ENCODE measurements at places on chromosomes 2 and 18.
A peak's percentile ranks its signal among the peaks of the same experiment; 100 is the strongest.

DNA sequence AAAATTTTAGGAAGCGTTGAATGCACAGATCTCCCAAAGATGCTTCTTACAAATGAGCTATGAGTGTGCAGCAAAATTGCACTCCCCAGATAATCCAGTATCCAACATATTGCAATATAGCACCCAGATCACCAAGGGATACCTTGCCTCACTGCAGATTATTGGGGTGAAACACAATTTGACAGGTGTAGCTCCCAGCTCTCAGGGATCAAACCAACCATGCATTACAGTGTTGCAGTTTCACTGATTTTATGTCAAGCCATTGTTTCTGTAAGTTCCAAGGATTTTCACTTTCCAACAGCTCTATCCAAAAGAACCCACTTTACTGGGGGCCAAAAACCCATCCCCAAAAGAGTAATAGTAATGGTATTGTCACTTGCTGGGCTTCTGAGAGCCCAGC, 10.8 kb upstream of the PRLH start:
- no peak for DNase-seq

GRCh38 chr2:200354833-200355751, 48.6 kb downstream of the SPATS2L start:
- no peak for DNase-seq

- DNase-seq, result no peak
Observed at GRCh38 chr2:160477032-160477431, 16.6 kb downstream of the RBMS1 start.

DNA sequence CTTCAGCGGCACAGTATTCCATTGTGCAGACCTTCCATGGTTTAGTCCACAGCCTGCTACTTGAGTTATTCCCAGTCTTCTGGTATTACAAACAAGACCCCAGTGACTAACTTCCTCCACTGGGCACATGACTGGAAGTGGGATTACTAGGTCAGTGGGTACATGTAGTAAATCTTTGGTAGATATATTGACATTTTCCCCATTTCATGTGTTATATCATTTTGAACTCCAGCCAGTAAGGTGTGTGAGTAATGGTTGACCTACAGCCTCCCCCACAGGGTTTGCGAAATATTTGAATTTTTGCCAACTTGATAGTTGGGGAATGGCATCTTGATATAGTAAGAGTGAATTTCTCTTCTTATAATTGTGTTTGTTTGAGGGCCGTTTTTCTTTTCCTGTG, 58.8 kb downstream of the RNF144A start:
- peak; percentile 34 for DNase-seq

GRCh38 chr2:2662037-2662846, 331.2 kb upstream of the MYT1L start:
- no peak for DNase-seq

GRCh38 chr2:189268763-189269162, 89.2 kb upstream of the COL5A2 start:
- peak; percentile 50 for DNase-seq

- no peak for DNase-seq
Observed at GRCh38 chr2:178891959-178892485, 84.8 kb upstream of the TTN start.

DNA sequence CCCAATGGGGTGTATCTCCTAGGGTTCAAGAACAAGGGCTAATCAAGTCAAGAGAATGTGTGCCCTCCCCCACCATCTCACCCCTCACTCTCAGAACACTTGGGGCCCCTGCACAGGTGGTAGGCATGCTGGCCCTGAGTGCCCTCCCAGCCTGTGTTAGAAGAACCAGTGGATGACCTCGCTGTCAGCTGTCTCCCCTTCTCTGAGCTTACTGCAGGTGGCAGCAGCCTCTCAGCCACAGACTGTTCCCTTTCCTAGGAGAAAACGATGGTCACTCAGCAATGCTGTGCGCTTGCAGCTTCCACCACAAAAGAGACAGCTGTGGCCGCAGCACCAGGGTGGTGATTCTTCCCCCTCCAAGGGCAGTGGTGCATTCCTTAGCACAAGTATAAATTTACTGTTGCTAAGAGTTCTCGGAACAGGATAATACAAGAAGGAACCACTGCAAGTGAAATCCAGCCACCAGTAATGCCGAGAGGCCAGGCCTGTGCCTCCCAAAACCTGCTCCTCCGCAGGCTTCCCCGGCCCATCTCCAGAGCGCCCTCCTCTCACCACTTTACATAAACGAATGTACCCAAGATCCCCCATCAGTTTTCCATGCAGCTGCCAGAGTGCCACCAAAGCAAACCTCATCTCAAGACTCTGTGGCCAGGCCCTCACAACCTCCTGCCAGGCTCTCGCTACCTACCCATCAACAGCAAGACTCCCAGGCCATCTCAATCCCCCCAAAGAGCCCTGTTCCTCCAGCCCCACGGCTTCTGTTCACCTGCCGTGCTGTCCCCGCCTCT, 935 bp upstream of the RAMP1 start:
- peak; percentile 91 for DNase-seq

- DNase-seq, result peak; percentile 79
Observed at GRCh38 chr2:172442072-172442895, 14.9 kb downstream of the ITGA6 start.

DNA sequence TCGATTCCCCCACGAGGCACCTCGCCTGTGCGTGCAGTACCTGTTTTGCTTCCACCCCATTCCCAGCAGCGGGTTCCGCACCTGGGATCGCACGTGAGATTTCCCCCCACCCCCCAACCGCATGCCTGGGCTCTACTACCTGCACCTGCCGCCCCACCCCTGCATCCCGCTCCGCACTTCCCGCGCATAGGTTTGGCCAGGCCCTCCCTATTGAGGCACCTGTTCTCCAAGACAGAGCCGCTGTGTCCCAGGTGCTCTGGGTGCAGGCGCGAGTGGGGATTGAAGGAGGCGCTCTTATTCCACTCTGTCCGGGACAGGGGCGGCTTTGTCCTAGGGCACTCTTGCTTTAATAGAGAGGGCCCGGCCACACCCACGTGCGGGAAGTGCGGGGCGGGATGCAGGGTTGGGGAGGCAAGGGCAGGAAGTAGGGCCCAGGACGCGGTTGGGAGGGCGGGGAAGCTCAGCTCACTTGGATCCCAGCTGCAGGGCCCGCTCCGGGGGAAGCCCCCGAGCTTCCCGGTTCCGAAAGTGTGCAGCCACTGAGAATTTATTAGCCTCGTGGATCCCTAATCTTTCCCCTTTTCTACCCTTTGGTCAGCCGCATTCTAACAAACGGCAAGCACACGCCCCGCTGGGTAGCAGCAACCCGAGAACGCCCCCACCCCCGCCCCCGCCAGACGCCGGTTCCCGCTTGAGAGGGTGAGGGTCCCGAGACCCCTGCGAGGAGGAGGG, 670 bp upstream of the MOCOS start:
- DNase-seq, result no peak

DNA sequence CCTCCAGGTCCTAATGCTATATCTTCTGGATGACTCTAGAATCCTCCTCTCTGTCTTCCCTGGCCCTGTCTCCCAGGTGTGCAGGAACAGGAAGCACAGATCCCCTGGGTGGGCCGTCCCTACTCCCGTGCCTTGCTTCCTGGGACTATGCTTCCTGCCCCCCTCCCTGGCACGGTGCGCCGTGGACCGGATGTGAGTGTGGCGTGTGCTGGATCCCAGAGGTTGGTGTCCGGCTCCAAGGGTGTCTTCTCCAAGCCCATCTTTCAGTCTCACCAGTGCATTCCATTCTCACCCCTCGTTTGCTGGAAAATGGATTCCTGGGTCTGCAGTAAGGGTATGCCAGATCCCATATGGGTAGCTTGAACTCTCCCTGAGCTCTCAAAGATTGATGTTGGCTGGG, 144.4 kb upstream of the TWIST2 start:
- no peak for DNase-seq

GRCh38 chr2:201414099-201415023, 36.9 kb downstream of the TRAK2 start:
- peak; percentile 69 for DNase-seq

- DNase-seq, result no peak
Observed at GRCh38 chr18:36149514-36150289, 20.0 kb downstream of the ELP2 start.

DNA sequence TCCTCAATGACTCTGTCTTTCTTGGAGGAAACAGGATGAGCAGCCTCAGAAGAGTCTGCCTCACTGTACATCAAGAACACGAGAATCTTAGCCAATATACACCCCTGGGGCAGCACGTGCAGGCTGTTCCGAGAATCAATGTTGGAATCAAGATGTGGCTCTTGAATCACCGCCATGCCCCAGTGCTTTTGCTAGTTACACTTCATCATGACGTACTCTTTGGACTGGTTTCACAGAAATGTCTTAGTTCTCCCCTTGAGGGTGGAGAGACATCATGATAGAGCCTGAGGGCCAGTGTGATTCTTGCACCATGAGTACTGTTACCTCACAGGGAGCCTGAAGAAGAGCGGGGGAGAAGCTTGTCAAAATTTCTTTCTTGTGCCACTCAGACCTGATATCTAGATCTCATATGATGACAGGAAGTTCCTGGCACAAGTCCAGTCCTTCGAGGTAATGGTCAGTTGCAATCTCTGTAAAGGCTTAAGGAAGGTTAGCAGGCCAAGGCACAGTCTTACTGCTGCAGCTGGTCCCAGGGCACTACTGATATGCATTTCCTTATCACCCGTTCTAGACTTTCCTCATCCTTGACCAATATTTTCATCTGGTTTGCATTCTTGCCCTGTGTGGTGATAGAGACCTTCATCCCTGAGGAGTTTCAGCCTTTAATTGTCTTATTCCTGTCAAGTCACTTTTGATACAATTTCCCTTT, 28.2 kb upstream of the STAT4 start:
- peak; percentile 90 for DNase-seq

DNA sequence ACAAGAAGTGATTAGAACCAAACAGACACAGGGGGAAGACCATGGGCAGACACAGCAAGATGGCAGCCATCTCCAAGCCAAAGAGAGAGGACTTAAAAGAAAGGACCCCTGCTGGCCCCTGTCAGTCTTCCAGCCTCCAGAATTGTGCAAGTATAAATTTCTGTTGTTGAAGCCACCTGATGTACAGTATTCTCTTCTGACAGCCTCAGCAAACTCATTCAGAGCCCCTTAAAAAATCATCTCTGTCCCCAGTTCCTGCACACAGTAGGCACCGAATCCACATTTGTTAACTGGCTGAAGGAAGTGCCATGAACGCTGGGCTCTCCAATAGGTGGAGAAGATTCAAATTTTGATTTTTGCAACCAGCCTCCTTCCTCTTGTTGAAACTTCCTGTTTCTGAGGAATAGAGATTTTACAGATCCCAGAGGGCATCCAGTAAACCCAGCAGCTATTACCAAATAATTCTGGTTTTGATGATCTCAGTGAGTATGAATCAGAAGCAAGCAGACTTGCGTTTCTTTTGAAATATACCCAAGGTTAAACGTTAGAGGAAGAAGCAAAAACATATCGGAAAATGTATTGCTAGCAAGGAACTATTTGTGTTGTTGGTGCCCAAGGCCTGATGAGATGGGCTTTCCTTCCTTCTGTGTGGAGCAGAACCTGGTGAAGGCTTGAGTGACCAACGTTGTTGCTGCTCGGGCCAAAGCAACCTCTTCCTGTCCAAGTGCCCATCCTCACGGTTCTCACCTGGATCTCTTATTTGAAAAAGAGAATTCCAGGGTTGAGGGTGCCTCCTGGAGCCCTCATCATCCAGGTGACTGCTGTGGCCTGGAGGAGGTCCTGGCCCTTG, 47.7 kb upstream of the PLB1 start:
- DNase-seq, result peak; percentile 92

GRCh38 chr18:77495982-77496690, 246.5 kb downstream of the GALR1 start:
- DNase-seq, result no peak

GRCh38 chr2:198571393-198571792, 767.0 kb downstream of the PLCL1 start:
- DNase-seq, result no peak

DNA sequence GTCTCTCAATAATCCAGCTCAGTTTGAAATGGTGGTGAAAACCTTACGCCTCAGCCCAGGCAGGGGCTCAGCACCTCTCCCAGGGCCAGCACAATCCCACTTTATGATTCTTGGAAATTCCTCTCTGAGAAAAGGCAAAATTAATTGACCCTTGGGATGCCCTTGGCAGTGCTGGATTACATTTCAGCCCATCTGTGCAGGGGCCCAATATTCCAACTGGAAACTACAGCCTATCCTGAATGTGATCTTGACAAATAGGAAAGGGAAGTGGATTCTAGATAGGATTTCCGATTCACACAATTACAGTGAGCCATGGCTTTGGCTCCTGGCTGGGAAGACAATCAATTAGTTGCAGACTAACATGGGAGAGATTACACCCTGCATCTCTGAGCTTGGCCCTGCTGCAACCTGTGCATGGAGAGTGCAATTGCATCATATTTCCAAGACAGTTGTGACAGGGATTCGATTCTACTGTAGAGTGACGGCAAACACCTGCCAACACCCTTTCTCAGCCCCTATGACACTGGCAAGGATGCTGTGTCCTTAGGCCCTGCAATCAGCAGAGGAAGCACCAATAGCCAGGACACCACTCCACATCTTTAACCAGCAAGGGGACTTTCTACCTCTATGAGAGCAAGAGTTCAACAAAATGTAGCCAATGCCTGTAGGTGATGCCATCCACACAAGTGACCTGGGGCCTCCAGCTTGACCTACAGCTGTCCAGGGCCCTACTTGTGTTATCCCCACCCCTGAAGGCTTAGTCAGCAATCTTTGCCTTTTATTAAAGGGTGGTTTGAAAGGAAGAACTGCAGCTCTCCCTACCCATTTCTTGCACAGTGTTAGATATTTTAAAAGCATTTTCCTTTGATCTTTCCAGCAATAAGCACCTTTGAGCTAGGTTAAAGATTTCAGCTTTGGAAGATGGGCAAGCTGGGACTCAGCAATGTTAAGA, 187.2 kb upstream of the HS6ST1 start:
- DNase-seq, result no peak

DNA sequence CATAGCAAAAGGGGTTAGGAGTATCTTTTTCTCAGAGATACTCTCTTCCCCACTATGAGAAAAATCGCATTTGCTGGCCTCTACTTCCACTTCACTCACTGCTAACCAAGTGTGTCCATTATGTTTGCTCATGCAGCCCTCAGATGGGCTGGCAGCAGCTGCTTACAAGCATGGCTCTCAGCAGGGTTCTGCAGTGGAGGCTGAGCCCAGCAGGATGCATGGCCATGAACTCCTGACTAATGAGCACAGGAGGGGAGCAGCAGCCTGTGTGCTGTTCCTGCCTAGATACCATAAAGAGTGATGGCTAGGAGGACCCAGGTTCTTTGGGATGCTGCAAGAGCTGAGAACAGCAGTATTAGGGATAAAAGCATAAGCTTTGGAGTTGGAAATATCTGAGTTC, 316.9 kb upstream of the THSD7B start:
- DNase-seq, result no peak

- DNase-seq, result no peak
Observed at GRCh38 chr18:37533647-37534584, 31.7 kb downstream of the CELF4 start.

DNA sequence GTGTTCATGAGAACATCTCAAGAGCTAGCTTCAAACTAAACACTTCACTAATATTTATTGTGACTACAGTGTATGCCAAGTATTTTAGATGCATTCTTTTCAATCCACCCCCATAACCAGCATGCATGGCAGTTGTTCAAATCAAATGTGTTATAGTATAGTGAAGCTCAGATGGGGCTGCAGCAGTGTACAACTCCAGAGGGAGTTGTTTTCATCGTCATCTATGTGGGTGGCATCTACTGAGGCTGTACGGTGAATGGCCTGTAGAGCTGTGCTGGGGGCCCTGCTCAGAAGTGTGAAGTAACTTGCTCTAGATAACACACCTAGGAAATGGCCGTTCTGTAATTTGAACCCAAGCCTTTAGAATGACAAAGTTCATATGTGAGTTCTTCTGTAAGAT, 71.8 kb upstream of the LRATD1 start:
- no peak for DNase-seq

- DNase-seq, result no peak
Observed at GRCh38 chr2:239671916-239672849, 271.4 kb upstream of the HDAC4 start.

- DNase-seq, result no peak
Observed at GRCh38 chr2:10245021-10245420, 57.7 kb upstream of the HPCAL1 start.
